ENCODE measurements at places on chromosomes 1 and 21.
A peak's percentile ranks its signal among the peaks of the same experiment; 100 is the strongest.

DNA sequence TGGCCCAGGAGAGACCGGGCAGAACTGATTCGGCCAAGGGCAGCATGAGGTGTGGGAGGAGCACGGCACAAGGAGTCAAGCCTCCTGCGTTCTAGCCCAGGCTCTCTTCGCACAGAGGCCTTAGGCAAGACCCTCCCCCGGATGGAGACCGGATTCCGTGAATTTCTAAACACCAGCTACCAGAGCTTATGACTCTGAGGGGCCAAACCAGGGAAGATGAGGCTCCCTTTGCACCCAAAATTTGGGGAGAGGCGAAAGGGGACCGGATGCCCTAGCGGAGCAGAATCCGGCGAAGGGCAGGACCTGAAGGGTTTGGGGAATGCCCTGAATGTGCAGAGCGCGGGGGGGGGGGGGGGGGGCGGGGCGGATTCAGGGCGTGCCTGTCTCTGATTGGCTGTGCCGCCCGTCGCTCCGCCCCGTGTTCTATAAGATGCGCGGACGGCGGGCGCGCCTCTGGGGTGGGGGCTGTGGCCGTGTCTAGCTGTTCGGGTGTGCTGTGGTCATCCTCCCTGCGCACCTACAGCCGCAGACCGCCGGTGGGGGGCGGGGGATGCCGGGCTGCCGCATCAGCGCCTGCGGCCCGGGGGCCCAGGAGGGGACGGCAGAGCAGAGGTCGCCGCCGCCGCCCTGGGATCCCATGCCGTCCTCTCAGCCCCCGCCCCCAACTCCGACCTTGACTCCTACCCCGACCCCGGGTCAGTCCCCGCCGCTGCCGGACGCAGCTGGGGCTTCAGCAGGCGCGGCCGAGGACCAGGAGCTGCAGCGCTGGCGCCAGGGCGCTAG lies at the start of gene TRNP1:
TRNP1 (plus strand) TSS at position 456 of the 783 bp plus-strand sequence; CDS start at position 551, 95 bp downstream.
- DNase-seq, result peak; percentile 55

- DNase-seq, result no peak
These were observed 5.9 kb upstream of the ATXN7L2 start for GRCh38 chr1:109477821-109478220.

- DNase-seq, result no peak
These were observed 32.0 kb downstream of the VTCN1 start for GRCh38 chr1:117178756-117179155.

- DNase-seq, result no peak
These were observed 20.9 kb upstream of the IPO9 start for GRCh38 chr1:201807958-201808632.

DNA sequence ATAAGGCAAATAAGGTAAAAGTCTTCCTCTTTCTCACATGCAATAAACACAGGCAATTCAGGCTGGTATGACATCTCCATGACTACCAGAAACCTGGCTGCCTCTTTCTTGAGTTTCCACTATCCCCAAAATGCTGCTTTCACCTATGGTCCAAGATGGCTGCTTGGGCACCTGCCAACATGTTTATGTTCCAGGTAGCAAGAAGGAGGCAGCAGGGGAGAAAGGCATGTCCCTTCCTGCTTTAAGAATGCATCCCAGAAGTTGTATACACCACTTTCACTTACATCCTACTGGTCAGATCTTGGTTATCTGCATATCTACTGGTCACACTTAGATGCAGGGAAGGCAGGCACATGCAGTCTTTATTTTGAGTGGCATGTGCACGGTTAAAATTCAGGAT lies 19.4 kb upstream of the ACOT11 start:
- no peak for DNase-seq

DNA sequence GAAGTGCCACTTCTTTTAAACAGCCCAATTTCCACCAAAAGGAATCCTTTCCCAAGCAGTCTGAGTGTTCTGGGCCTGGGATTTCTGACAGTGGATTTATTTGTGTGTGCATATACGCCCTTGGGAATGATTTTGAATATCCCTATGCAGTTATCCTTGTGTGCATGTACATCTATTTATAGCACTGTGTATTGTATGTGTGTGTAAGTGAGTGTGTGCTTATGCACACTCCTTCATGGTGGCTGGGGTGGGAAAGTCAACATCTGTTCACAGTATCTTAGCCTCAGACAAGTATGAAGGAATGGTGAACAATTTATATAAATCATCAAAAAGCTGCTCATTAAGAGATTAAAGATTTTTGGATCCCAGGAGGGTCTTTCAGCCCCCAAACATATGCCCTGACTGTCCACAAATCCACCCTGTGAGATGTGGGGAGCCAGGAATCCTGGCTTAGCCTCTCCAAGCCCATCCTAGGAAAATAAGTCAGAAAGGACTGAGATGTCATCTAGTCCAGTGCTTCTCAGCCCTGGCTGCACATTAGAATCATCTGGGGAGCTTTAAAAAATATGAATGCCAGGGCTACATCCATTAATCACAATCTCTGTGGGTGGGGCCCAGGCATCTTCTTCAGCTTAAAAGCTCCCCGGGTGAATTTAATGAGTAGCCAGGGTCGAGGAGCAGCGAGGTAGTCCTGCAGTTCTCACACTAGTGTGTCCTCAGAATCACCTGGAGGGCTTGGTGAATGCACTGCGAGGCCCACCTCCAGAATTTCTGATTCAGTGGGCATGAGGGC lies 101.4 kb downstream of the PLXNA2 start:
- no peak for DNase-seq

DNA sequence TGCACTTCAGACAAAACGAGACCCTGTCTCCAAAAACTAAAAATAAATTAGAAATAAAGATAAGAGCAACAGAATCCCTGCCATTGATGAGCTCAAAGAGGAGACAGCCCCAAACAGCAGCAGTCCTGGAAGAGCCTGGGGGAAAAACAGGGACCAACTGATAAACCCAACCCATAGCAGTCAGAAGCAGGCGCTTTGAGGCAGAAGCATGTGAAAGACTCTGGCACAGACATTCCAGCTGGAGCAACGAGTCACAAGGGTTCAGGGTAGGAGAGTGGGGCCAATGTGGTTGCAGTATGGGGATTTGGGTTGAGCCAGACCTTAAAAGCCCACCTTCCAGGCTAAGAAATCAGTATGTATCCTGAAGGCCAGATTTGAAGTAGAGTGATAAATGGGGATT lies 78.5 kb downstream of the MPZL1 start:
- DNase-seq, result no peak

DNA sequence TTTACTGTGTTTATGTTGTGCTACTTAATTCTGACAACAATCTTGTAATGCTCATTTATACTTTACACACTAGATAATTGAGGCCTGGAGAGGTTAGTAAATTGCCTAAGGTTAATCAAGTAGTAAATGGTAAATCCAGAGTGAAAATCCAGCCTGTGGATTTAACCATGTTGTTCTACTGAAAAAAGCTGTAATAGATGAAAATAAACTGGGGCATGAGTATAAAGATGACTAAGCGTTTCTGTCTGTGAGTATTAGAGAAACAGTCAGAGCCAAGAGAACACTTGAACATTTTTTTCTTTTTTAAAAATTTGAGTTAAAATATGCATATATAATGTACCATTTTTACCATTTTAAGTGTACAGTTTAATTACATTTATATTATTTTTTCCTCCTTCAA lies 47.9 kb upstream of the LEPR start:
- no peak for DNase-seq

Data from CD4-positive, alpha-beta T cell treated with Interleukin-4 for 4 hours (primary cell).